ENCODE measurements at places on chromosomes 12 and 14.

DNA sequence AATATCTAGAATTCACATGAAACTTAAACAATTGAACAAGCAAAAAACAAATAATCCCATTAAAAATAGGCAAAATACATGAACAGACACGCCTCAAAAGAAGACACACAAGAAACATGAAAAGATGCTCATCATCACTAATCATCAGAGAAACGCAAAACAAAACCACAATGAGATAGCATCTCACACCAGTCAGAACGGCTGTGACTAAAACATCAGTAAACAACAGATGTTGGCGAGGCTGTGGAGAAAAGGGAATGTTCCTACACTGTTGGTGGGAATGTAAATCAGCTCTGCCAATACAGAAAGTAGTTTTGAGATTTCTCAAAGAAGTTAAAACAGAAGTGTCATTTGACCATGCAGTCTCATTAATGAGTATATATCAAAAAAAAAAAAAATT lies 121.3 kb downstream of the PTPRO start:
- no peak for DNase-seq

GRCh38 chr14:78530078-78530477 lies 359.9 kb downstream of the NRXN3 start:
- DNase-seq: no peak

GRCh38 chr14:58669556-58670200 lies 31.9 kb downstream of the DACT1 start:
- no peak for DNase-seq

- peak; percentile 86 for DNase-seq
Measured at GRCh38 chr14:75147423-75148071, 20.7 kb upstream of the NEK9 start.

DNA sequence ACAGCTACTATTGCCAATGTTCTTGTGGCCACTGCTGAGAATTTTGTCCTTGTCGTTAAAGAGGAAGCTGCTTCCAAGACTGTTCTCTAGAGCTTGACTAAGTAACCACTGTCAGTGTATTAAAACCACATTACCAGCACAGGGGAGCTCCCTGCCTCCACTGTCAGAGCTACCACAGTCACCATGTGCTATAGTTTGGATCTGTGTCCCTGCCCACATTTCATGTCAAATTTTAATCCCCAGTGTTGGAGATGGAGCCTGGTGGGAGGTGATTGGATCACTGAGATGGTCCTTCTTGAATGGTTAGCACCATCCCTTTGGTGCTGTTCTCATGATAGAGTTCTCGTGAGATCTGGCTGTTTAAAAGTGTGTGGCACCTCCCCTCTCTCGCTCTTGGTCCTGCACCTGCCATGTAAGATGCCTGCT lies 23.2 kb upstream of the RAP1B start:
- no peak for DNase-seq

DNA sequence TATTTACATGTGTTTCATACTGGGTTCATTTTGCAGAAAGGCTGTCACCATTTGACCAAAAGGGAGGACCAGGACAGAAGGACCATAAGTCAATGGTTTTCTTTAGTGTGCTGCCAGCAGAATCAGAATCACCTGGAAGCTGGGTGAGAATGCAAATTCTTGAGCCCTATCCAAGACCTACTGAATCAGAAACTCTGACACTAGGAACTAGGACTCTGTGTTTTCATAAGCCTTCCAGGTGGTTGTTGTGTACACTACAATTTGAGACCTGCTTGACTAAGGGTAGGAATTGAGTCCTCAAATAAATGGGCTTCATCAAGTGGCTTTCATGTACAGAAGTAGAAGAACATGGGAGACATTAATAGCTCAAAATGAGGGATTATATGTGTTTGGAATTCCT lies 32.2 kb downstream of the PDE6H start:
- DNase-seq: no peak

GRCh38 chr12:113835896-113836295 lies 130.2 kb downstream of the RBM19 start:
- DNase-seq: no peak

DNA sequence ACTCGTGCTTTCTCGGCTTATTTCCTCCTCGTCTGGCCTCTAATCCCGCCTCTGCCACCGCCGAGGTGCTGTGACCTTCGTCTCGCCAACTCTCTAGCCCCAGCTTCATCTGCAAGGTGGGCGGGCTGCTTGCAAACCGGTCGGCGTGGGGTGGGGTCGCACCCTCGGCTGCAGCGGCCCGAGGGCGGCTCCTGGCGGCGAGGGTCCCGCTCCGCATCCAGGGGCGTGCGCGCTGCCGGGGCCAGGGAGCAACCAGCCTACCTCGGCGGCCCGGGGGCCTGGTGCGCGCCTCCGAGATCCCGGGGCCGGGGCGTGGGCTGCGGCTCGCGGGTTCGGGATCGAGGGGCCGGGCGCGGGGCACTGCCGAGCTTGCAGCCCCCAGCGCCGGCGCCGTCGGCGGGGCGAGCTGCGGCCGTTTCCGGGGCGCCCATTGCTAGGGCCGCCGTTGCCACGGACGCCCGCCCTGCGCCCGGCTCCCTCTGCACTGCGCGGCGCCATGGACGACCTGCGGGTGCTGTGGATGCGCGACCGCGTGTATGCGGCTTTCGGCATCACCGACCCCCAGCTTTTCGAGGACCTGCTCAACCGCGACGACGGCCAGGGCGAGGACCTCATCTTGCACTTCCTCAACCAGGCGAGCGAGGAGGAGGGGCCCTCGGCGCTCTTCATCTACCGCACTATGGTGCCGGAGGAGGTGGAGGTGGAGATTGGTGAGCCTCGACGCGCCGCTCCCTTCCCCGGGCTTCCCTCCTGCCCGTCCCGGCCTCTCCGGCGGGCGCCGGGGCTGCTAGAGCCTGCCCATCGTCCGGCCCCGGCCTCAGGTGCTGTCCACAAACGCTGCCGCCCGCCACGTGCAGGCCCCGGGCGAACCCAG lies at the start of gene DNAH10:
Gene DNAH10 (plus strand): TSS at position 461 of the 874 bp plus-strand sequence. CDS start 36 bp downstream, at position 497.
- DNase-seq: no peak

DNA sequence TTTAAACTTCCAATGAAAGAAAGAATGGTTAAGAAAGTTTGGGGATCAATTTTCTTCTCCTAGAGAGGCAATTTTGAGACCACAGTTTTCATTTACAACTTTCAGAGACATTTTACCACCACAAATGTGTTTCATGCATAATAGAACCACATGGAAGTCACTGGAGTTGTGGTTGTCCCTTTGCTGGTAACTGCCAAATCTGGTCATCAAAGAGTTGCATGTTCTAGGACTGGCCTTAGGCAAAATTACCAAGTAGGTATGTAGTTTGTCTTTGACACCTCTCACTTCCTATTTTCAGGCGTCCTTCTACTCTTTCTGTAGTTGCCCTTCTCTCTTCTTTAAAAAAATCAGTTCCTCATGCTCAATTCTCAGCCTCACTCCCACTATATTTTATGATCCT lies 54.3 kb upstream of the TMX1 start:
- DNase-seq: no peak

DNA sequence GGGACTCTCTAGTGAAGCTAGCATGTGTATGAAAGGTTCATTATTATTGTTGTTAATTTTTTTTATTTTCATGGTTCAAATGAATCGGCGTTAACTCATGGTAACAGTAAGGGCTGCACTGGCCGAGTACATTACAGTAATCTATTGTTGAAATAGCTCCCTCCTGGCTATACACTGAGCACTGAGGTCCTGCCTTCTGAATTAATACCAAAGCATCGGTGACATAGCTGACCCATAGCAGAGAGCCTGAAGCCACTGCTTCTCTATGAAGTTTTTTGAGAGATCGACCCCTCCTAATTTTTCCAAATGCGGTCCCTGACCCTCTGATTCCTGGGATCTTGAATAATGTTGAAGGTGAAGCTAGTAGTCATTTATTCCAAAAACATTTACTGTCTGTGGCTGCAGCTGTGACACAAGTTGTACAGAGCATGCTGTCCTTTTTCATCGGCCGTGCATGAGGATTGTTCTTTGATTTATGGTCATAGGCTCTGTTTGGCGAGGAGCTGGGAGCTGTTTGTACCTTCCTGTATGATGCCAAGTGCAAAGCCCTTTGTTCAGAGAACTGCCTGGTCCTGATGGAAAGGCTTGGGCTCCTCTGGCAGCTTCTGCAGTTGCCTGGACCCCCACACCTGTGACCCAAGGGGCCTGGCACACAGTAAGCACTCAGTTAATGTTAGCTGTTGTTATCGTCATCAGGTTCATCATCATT lies 486.5 kb downstream of the EGLN3 start:
- DNase-seq: no peak

GRCh38 chr12:21354641-21355040 lies 18.1 kb upstream of the IAPP start:
- DNase-seq: peak; percentile 6

- no peak for DNase-seq
Measured at GRCh38 chr14:68652433-68652690, 140.5 kb downstream of the ZFP36L1 start.

GRCh38 chr12:39816671-39817185 lies 197.1 kb upstream of the ABCD2 start:
- DNase-seq: no peak

GRCh38 chr12:22310275-22310674 lies 24.2 kb downstream of the ST8SIA1 start:
- DNase-seq: no peak

- DNase-seq: no peak
Measured at GRCh38 chr14:32940066-32940651, 1.5 kb downstream of the NPAS3 start.

DNA sequence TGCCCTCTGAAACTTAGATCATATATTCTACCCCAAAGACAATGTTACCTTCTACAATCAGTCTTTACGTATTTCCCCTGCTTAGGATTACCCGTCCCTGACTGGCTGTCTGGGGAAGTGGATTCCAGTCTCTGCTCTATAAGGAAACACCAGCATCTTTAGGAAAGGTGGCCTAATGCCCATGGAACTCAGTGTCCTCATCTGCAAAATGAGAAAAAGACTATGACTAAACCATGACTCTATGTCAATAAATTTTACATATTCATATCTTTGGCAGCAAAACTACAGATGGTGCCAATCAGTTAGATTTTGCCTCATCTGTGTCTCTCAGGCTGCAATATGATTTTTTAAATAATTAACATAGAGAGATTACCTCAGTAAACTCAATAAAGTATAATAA lies 133.8 kb downstream of the ITPR2 start:
- peak; percentile 36 for DNase-seq

- DNase-seq: no peak
Measured at GRCh38 chr14:92659765-92660561, 88.5 kb downstream of the LGMN start.

DNA sequence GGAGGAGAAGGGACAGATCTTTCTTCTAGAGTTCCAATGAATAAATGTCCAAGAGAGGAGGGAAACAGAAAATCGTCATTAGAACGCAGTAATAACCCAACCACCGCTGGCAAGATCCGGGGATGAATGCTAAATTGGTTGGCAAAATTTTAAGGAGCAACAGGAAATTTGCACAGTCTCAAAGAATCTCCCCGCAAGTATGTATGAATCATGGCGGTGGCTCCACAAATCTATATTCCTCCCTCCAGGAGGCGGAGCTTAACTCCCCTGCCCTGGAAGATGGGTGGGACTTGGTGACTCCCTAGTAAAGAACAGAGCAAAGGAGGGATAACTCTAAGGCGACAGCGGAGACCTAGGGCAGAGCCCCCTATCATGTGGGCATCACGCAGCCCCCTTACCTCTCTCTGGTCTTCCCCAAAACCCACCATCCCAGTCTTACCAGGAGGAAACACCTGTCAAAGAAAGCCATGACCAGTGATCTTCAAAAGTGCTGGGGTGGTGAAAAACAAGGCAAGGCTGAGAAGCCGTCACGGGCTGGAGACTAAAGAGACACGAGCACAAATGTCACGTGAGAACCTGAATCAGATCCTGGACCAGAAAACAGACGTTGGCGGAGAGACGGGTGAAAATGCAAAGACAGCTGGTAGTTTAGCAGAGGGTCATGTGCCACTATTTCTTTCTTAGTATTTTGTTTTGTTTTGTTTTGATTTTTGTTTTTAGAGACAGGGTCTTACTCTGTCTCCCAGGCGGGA lies 125.8 kb downstream of the NCOR2 start:
- peak; percentile 81 for DNase-seq
